Fibroblast of skin of right biceps (primary cell): ENCODE measurements at places on chromosomes 6 and 20.

GRCh38 chr20:50265245-50265946, 74.8 kb downstream of the CEBPB start:
- DNase-seq = no peak

DNA sequence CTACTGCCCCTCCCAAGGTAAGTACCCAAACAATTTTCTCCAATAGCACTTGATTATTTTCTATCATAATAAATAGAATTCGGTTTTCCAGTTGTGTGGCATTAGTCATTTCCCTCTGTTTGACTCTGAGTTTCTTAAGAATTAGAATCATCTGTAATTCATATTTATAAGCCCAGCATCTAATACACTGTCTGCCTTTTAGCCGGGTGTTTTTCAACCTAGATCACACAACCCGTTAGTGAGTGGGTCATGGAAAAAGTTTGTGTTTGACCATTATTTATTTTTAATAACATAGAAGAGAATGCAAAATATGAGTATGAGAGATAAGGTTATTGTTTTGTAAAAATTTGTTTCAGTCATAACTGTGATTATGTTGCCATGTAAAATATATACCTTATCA, 701.6 kb downstream of the RFPL4B start:
- DNase-seq = peak; percentile 54

- DNase-seq = no peak
Measured at GRCh38 chr20:20856306-20856705, 143.9 kb upstream of the RALGAPA2 start.

- DNase-seq = peak; percentile 98
Measured at GRCh38 chr6:26240157-26241032, 124.6 kb upstream of the BTN3A2 start.
